Heart right ventricle (tissue), 16 donors: ENCODE measurements at places on chromosomes 2 and 18. TPM values are rescaled to one million over a fixed set of nuclear protein-coding genes. Genes with fewer than 3 reads are reported as not detected.

PAX8 gene
- 0.41 TPM for total RNA-seq

MFF gene
- 79.1 TPM for total RNA-seq

TGIF1 gene
- total RNA-seq = 22.2 TPM

TMEM200C gene
- total RNA-seq = 0.49 TPM

CDH20 gene
- not detected for total RNA-seq

FAM228A gene
- 0.41 TPM for total RNA-seq

DHRS9 gene
- 0.87 TPM for total RNA-seq

DBI gene
- 294 TPM for total RNA-seq

MC2R gene
- total RNA-seq = not detected

- H3K27ac ChIP-seq = no peak overlapping the region
- H3K4me1 ChIP-seq = no peaks in the 10 kb centered on the region
- no peak overlapping the region for H3K4me3 ChIP-seq
- no peaks in the 10 kb centered on the region for H3K27me3 ChIP-seq
- no peaks in the 10 kb centered on the region for H3K36me3 ChIP-seq
- no peak for DNase-seq
These were observed 89.6 kb downstream of the GBX2 start for GRCh38 chr2:236078297-236079255.

DNA sequence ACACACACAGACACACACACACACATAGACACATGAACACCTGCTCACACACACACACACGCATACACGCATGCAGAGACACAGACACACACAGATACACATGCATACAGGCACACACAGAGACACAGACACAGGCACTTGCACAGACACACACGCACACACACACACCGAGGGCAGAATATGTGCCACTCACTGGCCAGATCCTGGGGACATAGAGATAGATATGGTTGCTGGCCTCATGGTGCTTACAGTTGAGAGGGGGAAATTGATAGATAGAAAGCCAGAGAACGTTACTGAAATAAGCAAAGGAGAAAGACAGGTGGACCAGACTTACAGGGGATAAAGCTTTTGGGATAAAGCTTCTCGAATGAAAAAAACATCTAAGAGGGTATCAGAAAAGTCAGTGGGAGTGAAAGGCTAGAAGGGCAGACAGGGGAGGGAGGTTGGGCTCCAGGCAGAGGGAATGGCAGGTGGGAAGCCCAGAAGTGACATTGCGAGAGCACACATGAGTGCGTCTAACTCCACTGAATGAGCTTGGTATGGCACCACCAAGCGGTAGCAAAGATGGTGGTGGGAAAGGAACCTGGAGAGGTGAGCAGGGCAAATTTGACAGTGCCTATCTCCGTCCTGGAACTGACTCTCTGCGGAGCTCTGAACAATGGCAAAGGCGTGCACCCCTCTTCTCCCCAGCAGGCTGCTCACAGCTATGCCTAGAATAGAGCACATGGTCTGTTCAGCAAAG is 390.1 kb upstream of the TRIB2 start:
- H3K27ac ChIP-seq = no peak overlapping the region
- no peak overlapping the region for H3K4me3 ChIP-seq
- H3K27me3 ChIP-seq = no peaks in the 10 kb centered on the region

- H3K27ac ChIP-seq = no peak overlapping the region
- no peaks in the 10 kb centered on the region for H3K36me3 ChIP-seq
- DNase-seq = no peak
- no peak overlapping the region for H3K4me3 ChIP-seq
These were observed 29.2 kb downstream of the ANKRD44 start for GRCh38 chr2:197281421-197281820.

GRCh38 chr2:47456851-47457250 is 53.9 kb downstream of the MSH2 start:
- no peaks in the 10 kb centered on the region for H3K27me3 ChIP-seq
- DNase-seq = no peak
- no peaks in the 10 kb centered on the region for H3K4me1 ChIP-seq
- no peaks in the 10 kb centered on the region for H3K36me3 ChIP-seq
- H3K4me3 ChIP-seq = no peak overlapping the region

- H3K4me1 ChIP-seq = peaks cover 73% of the 10 kb centered on the region
- H3K36me3 ChIP-seq = no peaks in the 10 kb centered on the region
- no peak overlapping the region for H3K27ac ChIP-seq
- DNase-seq = no peak
- no peaks in the 10 kb centered on the region for H3K27me3 ChIP-seq
These were observed 47.2 kb downstream of the USP34 start for GRCh38 chr2:61423714-61424113.

- no peaks in the 10 kb centered on the region for H3K4me1 ChIP-seq
- H3K36me3 ChIP-seq = no peaks in the 10 kb centered on the region
- H3K27me3 ChIP-seq = no peaks in the 10 kb centered on the region
- H3K4me3 ChIP-seq = no peak overlapping the region
- DNase-seq = no peak
These were observed 74.1 kb downstream of the VAPA start for GRCh38 chr18:9987931-9988330.

GRCh38 chr18:75280427-75281280 is 70.1 kb downstream of the TSHZ1 start:
- no peaks in the 10 kb centered on the region for H3K27me3 ChIP-seq
- peaks cover 6% of the 10 kb centered on the region for H3K36me3 ChIP-seq
- DNase-seq = no peak
- peak overlapping the region; percentile 60 for H3K27ac ChIP-seq

- peaks cover 99% of the 10 kb centered on the region for H3K27me3 ChIP-seq
- peak; percentile 33 for DNase-seq
- H3K4me3 ChIP-seq = no peak overlapping the region
- no peak overlapping the region for H3K27ac ChIP-seq
- H3K4me1 ChIP-seq = peaks cover 34% of the 10 kb centered on the region
- no peaks in the 10 kb centered on the region for H3K36me3 ChIP-seq
These were observed 2.0 kb downstream of the IHH start for GRCh38 chr2:219058541-219059374.
